ENCODE measurements at places on chromosomes 5 and 9.

GRCh38 chr5:135253601-135254178 lies 145.3 kb downstream of the MACROH2A1 start:
- no peak for DNase-seq

GRCh38 chr5:77423022-77423750 lies 68.9 kb downstream of the WDR41 start:
- no peak for DNase-seq

GRCh38 chr5:136689552-136689951 lies 324.2 kb upstream of the TRPC7 start:
- DNase-seq, result no peak

- DNase-seq, result no peak
These were observed 61.1 kb downstream of the SPATA31C2 start for GRCh38 chr9:88077071-88077617.

- peak; percentile 31 for DNase-seq
These were observed 557 bp upstream of the PHF2 start for GRCh38 chr9:93575796-93576257.

DNA sequence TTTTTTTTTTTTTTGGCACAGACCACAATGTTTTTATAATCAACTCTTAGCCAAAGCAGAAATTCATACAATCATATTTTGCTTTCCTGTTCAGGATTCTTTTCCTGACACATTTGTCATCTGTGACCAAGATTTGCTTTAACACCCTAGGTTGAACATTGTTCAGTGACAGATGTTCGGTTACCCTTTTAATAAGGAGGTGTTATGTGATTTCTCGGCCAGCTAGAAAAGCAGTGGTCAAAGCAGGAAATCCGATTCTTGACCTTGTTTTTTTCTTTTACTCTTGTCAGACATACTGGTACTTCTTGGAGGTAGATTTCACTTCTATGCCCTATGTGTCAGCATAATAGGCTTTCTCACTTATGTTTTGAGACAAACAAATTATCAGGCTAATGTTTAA lies 335.3 kb upstream of the ACTBL2 start:
- no peak for DNase-seq

DNA sequence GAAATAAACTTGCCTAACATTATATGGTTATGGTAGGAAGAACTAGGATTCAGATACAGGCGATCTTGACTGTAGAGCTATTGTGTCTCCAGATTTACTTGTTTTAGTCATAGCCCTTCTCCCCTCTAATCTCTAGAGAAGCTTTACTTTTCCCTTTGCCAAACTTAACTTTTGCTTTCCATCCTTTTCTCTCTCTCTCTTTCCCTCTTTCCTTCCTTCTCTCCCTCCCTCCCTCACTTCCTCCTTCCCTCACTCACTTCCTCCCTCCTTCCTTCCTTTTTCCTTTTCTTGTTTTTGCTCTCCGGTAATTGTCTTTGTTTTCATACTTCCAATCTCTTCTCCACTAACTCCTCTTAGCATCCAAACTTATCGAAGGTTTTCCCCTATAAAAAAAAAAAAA lies 10.4 kb downstream of the UBE2D2 start:
- no peak for DNase-seq

DNA sequence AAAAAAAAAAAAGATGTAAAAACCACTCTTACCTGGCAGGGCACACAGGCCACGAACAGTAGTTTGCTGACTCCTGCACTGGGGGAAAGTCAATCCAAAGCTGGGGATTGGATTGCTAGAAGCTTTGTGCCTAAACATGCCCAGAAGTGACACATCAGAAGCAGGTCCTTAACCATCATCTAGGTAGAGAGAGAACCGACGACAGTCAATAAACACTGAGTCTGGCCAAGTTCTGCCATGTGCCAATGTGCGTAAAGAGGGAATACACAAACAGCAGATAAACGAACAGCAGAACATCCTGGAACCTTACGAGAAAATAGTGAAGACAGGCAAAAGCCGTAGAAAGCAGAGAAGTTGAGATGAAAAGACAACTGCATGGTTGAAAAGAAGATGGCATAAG lies 14.9 kb downstream of the SFXN1 start:
- DNase-seq, result no peak

DNA sequence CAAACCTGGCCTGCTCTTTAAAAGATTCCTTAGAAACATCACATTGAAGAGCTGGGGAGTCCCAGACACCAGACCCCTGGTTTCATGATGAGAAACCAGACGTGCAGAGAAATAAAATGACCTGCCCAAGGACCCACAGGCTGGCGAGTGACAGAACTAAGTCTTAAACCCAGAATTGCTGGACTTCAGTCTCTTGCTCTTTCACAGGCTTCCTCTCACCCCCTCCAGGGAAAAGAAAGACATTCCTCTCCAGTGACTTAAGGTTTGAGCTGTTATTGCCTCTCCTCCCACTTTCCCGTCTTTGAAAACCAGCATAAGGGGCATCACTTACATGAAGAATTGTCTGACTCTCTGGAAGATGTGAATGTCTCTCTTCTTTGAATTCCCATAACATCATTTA lies 535.2 kb downstream of the IRX1 start:
- no peak for DNase-seq

- DNase-seq, result no peak
These were observed 84.1 kb downstream of the FEM1C start for GRCh38 chr5:115460472-115460871.

GRCh38 chr5:55868846-55869245 lies 17.7 kb downstream of the IL31RA start:
- no peak for DNase-seq

- no peak for DNase-seq
These were observed 105.0 kb upstream of the TUT7 start for GRCh38 chr9:86459191-86459590.

- no peak for DNase-seq
These were observed 56.4 kb upstream of the MYO10 start for GRCh38 chr5:16992444-16992843.

- DNase-seq, result no peak
These were observed 64.0 kb upstream of the PTGER4 start for GRCh38 chr5:40615586-40616170.

GRCh38 chr5:107295914-107296313 lies 374.8 kb downstream of the EFNA5 start:
- DNase-seq, result no peak

DNA sequence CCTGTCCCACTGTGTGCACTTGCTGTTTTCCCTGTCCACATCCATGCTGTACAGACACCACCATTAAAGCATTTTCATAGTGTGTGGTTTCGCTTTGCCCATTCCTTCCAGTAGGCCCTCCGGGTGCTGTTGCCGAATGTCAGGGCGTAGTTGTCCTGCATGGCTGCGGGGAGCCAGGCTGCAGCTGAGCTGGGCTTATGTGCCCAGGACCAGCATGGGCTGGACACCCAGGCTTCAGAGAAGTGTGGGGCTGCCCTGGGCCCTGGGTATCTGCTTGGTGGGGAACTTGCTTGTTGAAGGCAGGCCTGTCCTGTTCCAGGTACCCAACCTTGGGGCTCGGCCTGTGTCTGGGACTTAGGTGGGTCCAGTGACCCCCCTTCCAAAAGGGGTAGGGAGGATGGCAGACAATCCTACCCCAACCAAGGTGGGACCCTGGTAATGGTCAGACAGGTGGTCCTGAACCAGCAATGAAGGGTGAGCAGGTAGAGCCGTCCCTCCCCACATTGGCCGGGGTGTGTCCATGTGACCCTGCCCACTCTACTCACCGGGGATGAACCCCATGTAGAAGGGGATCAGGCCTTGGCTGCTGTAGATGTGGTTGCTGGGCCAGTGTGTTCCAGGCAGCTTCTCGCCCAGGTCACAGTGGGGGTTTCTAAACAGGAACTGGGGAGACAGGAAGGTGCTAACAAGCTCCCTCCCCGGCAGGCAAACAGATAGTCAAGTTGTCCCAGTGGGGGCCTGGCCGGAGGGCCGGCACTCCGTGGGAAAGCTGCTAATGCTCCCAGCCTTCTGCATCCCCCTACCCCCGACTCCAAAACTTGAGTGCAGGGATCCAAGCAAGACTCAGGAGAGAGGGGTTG lies 2.8 kb downstream of the TUBB4B start:
- no peak for DNase-seq

DNA sequence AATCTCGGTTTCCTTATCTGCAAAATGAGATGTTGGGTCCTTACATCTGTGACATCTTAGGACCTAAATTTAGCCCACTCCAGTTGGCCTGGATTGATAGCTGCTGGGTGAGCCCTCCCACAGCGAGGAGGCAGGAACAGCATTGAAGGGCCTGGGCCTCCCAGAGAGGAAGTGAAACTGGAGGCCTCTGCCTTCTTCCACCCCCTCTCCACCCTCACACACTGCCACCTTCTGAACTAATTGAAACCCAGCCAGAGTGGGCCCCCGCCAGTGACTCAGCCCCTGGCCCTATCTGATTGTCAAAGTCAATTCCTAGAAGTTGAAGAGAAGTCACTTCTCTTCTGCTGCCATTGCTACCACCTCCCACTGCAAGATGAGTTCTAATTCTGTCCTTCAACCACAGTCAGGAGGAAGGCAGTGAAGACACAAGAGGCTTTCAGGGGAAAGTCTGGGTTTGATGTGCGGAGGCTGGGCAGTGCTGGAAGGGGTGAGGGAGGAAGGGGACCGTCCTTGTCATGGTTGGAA lies 55.2 kb upstream of the NEK6 start:
- no peak for DNase-seq

DNA sequence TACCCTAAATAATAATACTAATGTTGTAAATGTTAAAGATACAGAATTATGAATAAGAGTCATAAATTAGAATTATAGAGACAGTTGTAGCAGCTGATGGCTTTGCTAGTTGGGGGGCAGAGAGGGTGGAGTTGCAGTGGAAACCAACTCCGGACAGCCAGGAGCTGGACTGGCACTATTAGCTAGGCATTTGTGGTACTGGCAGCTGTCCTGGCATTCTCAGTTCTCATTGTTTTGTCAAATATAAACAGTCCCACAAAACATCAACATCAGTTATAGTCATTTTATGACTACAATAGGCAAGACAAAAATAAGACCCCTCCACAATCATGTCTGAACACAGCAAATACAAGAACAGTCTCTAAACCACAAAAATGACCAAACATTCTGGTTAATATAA lies 2.8 kb upstream of the FBXL17 start:
- DNase-seq, result no peak

- DNase-seq, result no peak
These were observed 2295.1 kb upstream of the WWC1 start for GRCh38 chr5:165996201-165996875.

GRCh38 chr5:158642879-158643278 lies 456.8 kb downstream of the EBF1 start:
- no peak for DNase-seq

DNA sequence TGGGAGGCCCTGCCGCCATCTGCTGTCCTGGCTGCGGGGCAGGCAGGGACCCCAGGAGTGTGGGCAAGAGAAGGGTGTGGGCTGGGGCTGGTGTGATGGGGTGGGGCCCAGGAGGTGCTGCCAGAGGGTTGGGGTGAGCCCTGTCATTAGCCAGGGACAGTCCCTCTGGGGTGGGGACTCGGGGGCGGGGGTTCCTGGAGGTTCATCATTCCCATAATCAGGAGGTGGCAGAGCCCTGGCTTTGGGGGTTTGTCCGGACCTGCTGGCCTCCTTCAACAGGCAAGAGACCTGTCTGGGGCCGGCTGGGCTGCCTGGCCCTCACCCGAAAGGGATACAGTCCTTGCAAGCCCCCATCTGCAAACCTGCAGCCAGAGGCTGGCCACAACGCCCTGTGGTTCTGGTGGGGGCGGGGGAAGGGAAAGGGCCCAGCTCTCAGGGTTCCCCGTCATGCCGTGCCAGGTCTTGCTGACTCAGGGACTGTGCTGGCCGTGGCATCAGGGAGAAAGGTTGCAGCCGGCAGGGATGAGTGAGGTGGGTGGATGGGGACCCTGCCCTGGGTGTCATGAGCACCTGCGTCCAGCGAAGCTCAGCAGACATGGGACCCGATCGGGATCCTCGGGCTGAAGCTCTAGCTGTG lies 65.2 kb downstream of the MRPL36 start:
- DNase-seq, result peak; percentile 1

GRCh38 chr5:140242890-140243585 lies 59.9 kb downstream of the PFDN1 start:
- no peak for DNase-seq

DNA sequence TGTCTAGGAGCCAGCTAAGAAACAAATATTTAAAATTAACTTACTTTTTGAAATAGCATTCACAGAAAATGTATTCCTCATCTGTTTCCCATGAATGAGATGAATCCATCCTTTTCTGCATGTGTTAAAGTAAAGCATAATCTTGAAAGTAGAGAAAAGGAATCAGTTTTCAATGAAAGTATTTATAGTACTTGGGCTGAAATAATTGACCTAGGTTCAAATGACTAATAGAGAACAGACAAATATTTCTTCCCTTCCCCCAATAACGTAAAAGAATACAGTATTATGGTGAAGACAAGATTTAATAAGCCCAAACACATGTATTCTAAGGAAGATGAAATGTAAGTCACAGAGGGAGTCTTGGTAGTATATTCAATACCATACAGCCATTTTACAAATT lies 403.5 kb downstream of the ZNF608 start:
- DNase-seq, result no peak

GRCh38 chr5:132677191-132677590 lies 3.4 kb downstream of the IL4 start:
- peak; percentile 21 for DNase-seq

GRCh38 chr5:154836225-154836624 lies 14.2 kb downstream of the FAXDC2 start:
- DNase-seq, result no peak

- no peak for DNase-seq
These were observed 69.0 kb downstream of the UGCG start for GRCh38 chr9:111965566-111966019.

GRCh38 chr9:93095205-93096130 lies 549 bp upstream of the CARD19 start:
- peak; percentile 100 for DNase-seq

- no peak for DNase-seq
These were observed 229.7 kb downstream of the MELK start for GRCh38 chr9:36802201-36802920.

- DNase-seq, result no peak
These were observed 63.3 kb downstream of the PRRC1 start for GRCh38 chr5:127580731-127581130.

- DNase-seq, result no peak
These were observed 14.9 kb downstream of the TJP2 start for GRCh38 chr9:69188975-69189374.

DNA sequence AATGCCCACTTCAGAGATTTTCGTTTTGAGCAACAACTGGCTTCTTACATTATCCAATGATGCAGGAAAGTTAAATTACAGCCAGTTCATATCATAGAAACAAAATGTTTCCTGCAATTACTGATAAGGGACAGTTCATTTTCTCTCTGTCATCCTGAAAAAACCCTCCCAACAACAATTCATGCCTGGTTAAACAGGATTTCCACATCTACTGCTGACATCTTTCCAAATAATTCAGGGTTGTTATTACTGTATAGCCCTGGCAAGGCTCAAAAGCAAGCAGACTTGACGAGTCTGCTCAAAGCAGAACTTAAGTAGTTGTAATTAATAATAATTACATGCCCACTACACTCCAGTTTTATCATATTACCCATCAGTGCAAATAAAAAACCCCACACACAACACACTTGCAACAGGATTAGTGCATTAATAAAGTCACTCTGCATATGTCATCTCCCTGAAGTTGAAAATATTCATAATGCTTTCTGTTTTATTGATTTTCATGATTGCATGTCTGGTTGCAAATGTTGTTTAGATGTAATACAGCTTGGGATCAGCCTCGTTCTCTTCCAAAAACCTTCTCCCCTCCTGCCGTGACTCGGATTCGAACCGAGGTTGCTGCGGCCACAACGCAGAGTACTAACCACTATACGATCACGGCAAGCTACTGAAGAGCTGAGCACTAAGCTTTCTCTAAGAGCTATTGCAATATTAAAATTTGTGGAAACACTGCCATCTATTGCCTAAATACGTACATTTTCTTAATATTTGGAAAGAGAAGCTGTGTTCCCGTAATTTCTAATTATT lies 119.6 kb upstream of the NFIB start:
- no peak for DNase-seq

GRCh38 chr5:11084111-11084510 lies 323.1 kb upstream of the DAP start:
- DNase-seq, result no peak

Measured in endothelial cell (in vitro differentiated cells).